H9 (cell line): ENCODE measurements at places on chromosomes 2 and 18.

- no peak for DNase-seq
Observed at GRCh38 chr2:191922736-191923651, 76.1 kb upstream of the CAVIN2 start.

GRCh38 chr2:119245076-119245840 lies 21.6 kb downstream of the STEAP3 start:
- no peak for DNase-seq

DNA sequence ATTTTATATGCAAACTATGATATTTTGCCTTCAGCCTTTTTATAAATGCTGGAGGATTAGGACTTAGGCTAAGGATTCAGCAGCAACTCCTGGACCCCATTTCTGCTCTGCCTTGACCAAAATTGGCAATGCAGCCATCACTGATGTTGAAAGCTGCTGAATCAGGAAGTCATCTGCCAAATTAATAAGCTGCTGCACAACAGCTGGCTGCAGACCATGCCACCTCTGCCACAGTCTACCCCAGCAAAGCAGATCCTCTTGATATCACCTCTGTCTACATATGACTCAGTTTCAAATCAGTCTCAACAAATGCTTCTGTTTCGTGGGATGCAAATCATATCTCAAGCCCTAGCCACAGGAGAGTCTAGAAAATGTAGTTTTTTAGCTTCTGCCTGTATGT lies 7.1 kb upstream of the SOS1 start:
- DNase-seq: no peak

- peak; percentile 39 for DNase-seq
Observed at GRCh38 chr18:35026407-35027061, 14.7 kb upstream of the MAPRE2 start.

- DNase-seq: no peak
Observed at GRCh38 chr18:159037-159652, 788 bp downstream of the USP14 start.

DNA sequence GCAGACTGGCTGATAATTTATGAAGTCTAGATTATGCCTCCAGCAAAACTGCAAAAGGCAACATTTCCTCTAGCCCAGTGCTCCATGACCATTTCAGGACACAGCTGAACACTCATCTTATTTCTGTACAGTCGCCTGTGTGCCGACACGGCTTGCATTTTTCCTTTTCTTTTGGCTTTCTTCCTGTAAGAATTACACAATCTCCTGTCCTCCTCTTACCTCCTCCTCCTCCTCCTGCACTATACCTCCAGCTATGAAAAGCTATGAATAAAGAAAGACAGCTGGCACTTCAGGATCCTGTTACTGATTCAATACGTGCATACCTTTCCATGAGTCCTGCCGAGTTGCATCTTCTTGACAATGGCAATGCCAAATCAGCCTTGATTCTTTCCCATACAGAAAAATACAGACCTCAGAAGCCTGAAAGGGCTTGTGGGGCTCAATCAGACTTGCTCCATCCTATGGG lies 32.2 kb upstream of the TRIB2 start:
- DNase-seq: no peak

DNA sequence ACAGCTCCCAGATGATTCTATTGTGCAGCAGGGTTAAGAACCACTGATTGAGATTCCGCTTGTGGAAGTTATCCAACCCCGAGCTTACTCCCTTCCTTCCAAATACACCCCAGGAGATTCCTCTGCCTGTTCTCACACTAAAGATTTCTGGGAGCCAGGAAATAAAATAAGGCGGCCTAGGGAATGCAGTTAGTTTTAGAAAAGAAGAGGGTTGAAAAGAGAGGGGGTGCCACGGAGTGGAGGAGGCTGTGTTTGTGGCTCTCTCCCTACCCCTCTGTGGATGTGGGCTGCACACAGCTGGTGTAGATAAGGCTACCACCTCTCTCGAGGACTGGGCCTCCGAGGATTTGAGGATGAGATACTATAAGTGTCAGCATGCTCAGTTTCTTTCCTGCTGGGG lies 25.1 kb upstream of the SP3 start:
- DNase-seq: no peak

GRCh38 chr18:48084041-48084757 lies 153.7 kb upstream of the SMAD2 start:
- no peak for DNase-seq

DNA sequence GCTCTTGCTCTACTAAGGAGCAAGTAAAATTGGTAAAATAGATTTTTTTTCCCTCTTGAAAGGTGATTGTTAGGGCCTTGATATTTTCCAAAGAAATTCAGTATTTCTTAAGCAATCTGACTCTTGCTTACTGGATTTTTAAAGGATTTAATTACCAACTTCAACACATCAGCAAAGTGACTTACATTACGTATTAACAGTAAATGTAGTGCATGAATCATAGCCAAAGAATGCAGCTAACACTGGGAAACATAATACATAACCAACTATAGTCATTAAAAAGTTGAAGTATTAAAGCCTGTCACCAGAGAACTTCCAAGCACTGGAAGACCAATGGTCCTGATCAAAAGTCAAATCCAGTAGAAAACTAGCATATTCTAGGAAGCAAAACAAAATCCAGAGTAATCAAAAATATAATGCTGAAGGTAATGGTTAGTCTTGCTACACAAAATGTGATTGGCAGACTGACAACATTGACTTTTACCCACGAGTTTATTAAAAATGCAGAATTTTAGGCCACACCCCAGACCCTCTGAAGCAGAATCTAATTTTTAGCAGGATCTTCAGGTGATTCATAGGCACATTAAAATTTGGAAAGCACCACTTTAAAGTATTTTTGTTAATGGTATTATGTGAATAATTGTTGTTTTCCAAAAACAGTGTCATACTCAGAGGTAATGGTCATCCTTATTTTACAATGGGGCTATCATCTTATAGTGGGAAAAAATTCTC lies 31.8 kb upstream of the CAVIN2 start:
- DNase-seq: no peak

GRCh38 chr2:85247610-85248009 lies 80.2 kb downstream of the TGOLN2 start:
- DNase-seq: no peak

- DNase-seq: no peak
Observed at GRCh38 chr2:32229635-32230034, 35.1 kb downstream of the NLRC4 start.
